ENCODE measurements at places on chromosomes 2 and 18. TPM values are rescaled to one million over a fixed set of nuclear protein-coding genes. Genes with fewer than 3 reads are reported as not detected.

GYPC gene
- 128 TPM for total RNA-seq

SERPINB3 gene
- not detected for total RNA-seq

HNMT gene
- 7.5 TPM for total RNA-seq

GRCh38 chr18:79374408-79375171 lies 21.1 kb upstream of the NFATC1 start:
- H3K27ac ChIP-seq, result no peak overlapping the region
- DNase-seq, result no peak
- H3K4me1 ChIP-seq, result no peaks in the 10 kb centered on the region
- no peaks in the 10 kb centered on the region for H3K27me3 ChIP-seq
- no peak overlapping the region for H3K4me3 ChIP-seq

DNA sequence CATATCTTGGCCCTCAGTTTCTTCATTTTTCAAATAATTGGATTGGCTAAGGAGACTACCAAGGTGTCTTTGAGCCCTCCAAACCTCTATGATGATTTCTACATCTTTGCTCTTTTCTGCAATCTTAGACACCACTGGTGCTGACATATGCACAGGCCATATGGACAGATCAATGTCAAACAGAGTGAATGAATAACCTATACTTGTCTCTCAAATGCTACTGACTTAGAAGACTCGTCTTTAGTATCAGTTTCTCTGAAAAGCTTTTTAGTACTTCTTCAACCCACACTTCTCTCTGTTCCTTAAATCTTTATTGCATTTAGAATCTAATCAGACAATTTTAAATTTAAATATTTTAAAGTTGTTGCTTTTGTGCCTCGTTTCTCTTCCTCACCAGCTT lies 258.2 kb downstream of the LTBP1 start:
- peaks cover 1% of the 10 kb centered on the region for H3K4me1 ChIP-seq
- no peak for DNase-seq
- H3K27ac ChIP-seq, result no peak overlapping the region
- H3K36me3 ChIP-seq, result no peaks in the 10 kb centered on the region
- H3K27me3 ChIP-seq, result no peaks in the 10 kb centered on the region

- no peaks in the 10 kb centered on the region for H3K4me1 ChIP-seq
- H3K27ac ChIP-seq, result no peak overlapping the region
- H3K4me3 ChIP-seq, result no peak overlapping the region
- H3K27me3 ChIP-seq, result no peaks in the 10 kb centered on the region
- no peaks in the 10 kb centered on the region for H3K36me3 ChIP-seq
Observed at GRCh38 chr2:136361521-136361920, 243.6 kb upstream of the CXCR4 start.

GRCh38 chr2:59726228-59727120 lies 827.0 kb downstream of the BCL11A start:
- H3K36me3 ChIP-seq, result no peaks in the 10 kb centered on the region
- no peak overlapping the region for H3K4me3 ChIP-seq
- no peak for DNase-seq
- no peak overlapping the region for H3K27ac ChIP-seq

- H3K4me3 ChIP-seq, result no peak overlapping the region
- no peaks in the 10 kb centered on the region for H3K4me1 ChIP-seq
- no peaks in the 10 kb centered on the region for H3K27me3 ChIP-seq
- no peaks in the 10 kb centered on the region for H3K36me3 ChIP-seq
Observed at GRCh38 chr2:203659331-203660049, 46.9 kb upstream of the CD28 start.

- no peak for DNase-seq
- H3K4me1 ChIP-seq, result no peaks in the 10 kb centered on the region
- H3K36me3 ChIP-seq, result peaks cover 7% of the 10 kb centered on the region
Observed at GRCh38 chr2:152740743-152741328, 22.4 kb downstream of the ARL6IP6 start.

Measured in heart left ventricle (tissue), 16 donors.